Right hindlimb (tissue), 1 donor: ENCODE measurements at places on chromosomes 6 and 20.

- peak; percentile 41 for DNase-seq
Observed at GRCh38 chr20:34083137-34083536, 28.9 kb downstream of the EIF2S2 start.

- peak; percentile 31 for DNase-seq
Observed at GRCh38 chr20:5474646-5475550, 158.1 kb upstream of the PROKR2 start.

GRCh38 chr6:5937169-5937909 lies 69.4 kb downstream of the NRN1 start:
- DNase-seq: peak; percentile 59

- DNase-seq: no peak
Observed at GRCh38 chr20:9884061-9884460, 45.2 kb upstream of the PAK5 start.

GRCh38 chr6:129736105-129736504 lies 26.1 kb upstream of the ARHGAP18 start:
- no peak for DNase-seq

- no peak for DNase-seq
Observed at GRCh38 chr20:20752712-20753111, 40.3 kb upstream of the RALGAPA2 start.

GRCh38 chr6:137512757-137513605 lies 18.8 kb upstream of the OLIG3 start:
- no peak for DNase-seq

DNA sequence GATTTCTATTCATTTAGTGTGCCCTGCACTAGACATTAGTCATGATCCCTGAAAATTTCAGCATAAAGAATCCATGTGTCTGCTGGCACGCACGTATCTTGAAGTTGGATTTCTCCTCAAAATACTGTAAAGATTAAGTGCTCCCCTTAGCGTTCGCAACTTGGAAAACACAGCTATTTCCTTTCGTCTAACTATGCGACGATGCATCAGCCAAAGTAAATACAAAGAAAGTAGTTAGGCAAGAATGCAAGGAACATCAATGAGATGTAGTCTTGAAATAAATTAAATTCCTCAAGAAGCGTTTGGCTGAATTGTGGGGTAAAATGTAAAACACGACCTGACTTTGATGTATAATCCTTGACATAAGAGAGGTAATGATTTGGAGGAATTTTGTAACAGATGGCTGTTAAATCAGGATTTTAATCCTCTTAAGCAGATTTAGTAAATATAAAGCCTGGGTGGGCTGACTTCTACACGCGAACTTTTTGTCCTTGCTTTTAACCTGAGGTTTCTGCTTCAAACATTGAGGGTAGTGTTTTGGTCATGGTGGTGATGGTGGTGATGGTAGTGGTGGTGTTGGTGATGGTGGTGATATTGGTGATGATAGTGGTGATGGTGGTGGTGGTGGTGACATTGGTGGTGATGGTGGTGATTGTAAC lies 88.2 kb downstream of the FOXF2 start:
- no peak for DNase-seq

- DNase-seq: no peak
Observed at GRCh38 chr6:46411456-46412197, 79.6 kb downstream of the RCAN2 start.

DNA sequence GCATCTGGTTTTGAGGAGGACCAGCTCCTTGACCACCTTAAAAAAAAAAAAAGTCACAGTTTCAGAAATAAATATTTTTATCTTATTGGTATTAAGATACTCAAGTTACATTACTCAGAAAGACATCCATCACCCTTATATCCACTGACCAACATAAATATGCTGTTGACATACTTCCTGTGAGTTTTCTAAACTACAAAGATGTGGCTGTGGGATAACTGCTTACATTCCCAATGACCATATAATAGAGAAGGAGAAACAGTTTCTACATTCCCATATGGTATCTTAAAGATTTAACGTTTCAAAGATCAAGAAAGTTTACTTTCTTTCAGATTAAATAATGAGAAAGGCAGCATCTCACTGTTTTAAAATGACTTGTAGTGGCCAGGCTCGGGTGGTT lies 46.3 kb downstream of the TP53INP2 start:
- DNase-seq: no peak

GRCh38 chr6:48619771-48620170 lies 508.8 kb upstream of the PTCHD4 start:
- no peak for DNase-seq

DNA sequence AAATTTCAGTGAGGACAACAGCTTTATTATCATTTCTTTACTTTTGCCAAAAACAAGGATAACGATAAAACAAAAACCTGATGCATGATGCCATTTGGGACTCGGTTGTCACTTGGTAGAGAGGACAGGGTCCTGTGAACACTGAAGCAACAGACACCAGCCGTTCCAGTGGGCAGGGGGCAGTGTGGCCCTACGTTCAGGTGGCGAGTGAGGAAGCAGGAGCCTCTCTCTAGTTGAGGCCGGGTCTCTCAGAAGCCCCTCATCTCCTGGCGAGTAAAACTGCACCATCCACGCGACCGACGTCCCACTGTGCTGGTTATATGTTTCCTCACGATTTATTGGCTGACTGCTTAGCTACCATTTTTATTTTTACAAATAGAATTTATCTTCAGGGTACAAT lies 231.6 kb downstream of the THBS2 start:
- no peak for DNase-seq

DNA sequence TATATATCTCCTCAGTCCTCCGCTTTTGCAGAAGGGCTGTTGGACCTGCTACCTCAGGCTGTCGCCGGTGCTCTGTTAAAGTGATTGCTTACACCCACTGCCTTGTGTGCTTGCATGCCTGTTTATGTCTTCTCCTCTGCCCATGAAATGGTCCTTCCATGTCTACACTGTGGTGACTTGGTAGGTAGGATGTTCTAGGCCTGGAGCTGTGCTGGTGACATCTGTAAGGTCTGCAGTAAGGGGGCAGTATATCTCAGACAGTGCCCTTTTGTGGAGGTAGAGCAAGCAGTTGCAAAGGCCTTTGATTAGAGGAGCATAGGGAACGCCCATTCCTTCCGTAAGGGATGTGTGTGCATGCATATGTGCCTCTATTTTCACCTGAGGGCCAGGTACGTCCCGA lies 40.3 kb downstream of the VAPB start:
- DNase-seq: no peak

- DNase-seq: no peak
Observed at GRCh38 chr6:343960-344815, 47.4 kb upstream of the IRF4 start.

GRCh38 chr20:57676589-57677583 lies 32.9 kb downstream of the PMEPA1 start:
- no peak for DNase-seq

DNA sequence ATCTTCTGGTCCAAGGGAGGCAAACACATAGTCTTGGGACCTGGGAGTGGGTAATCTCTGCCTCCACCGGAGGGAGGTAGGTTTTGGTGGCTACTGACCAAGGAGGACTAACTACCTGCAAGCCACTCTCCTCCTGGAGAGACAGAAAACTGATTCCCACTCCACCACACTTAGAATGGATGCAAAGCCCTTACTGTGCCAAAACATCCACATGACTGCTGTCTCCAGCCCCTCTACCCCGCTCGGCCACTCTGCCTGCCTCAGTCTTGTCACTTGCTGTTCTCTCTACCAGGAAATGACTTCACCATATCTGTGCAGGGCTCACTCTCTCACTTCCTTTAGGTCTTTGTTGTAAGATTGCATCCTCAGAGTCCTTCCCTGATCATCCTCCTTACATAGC lies 129.5 kb upstream of the ARG1 start:
- no peak for DNase-seq

DNA sequence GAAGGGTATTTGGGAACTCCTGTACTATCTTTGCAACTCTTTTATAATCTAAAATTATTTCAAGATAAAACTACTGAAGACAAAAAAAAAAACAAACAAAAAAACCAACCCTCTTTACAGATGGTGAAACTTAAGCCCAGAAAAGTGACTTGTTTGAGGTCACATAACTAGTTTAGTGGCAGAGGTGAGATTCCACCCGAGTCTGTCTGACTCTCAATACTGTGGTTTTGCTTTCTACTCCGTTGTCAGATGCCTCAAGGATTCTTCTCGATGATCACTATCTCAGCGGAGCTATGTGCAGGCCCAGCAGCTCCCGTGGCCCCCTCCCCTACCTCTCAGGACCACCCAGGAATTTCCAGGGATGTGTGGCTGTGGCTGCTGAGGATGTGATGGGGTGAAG lies 36.1 kb upstream of the KCNB1 start:
- no peak for DNase-seq

DNA sequence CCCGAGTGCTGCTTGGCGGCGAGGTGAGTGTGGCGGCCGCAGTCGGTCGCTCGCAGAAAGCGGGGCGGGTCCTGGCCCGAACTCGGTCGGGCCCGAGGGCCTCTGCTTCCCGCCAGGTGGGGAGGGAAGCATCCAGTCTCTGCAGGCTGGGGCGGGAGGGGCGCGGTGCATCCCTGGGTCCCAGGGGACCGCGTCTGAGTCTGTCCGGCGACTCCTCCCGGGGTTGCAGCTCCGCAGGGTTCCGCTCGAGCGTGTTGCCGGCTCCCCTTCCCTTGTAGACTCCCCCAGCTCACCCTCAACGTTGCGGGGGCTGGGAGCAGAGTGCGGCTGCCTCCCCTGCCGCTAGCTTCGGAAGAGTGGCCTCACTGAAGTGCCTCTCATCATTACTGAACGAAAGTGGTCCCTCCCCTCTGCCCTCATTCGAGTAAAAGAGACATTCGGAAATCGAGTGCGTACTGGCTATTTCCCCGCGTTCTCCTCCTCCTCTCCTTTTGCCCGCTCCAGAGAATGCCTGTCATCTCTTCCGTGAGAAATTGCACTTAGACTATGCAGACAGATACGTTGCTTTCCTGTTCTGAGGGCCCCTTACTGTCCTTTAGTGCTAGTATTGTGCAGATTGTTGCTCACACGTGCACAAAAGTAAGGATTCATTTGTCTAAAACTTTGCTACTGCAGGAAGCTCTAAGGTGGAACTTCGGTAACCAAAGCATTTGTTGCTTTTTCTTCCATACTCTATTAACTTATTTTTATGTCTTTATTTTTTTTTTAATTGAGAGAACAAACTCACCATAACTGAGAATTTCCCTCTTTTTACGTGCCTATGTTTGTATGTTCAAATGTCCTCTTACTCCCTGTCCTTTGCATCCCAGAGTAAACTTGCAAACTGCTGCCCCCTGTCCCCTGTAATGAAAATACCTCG lies 751 bp downstream of the MAP3K4 start:
- peak; percentile 75 for DNase-seq

- no peak for DNase-seq
Observed at GRCh38 chr6:14423330-14423729, 305.8 kb downstream of the CD83 start.

DNA sequence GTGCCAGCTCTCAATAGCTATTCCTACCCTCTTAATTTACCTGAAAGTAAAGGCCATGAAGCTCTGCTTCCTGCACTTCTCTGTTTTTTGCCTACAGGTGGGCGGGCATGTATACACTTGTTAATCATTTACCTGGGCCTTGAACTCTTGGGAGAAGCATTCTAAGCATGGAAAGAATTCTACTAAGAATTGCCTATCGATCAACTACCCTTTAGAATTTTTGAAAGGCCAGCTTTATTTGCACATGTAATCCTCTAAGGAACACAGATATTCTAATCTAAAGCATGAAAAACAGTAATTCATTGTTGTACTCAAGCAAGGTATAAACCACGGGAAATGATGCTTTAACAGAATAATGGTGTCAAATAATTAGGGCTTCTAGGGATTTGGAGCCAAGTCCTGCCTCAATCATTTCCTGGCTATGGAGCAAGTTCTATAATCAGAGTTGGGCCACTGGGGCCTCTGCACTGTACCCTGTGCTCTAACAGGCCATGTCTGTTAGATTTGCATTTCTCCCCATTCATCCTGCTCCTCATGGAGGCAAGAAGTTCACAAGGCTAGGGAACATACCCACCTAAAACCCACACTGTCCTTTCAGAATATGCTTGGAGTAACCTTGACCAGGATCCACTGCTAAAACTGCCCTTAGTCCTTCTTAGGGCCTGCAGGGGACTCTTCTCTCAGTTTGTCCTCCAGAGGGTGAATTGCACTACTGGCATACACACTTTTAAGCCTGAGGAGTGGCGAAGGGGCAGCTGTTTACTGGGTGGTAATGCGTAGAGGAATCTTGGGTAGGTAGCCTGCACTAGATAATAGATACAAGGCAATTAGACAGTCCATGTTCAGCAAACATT lies 276.4 kb upstream of the JAG1 start:
- DNase-seq: no peak

- DNase-seq: no peak
Observed at GRCh38 chr6:84615113-84615850, 149.1 kb downstream of the TBX18 start.

DNA sequence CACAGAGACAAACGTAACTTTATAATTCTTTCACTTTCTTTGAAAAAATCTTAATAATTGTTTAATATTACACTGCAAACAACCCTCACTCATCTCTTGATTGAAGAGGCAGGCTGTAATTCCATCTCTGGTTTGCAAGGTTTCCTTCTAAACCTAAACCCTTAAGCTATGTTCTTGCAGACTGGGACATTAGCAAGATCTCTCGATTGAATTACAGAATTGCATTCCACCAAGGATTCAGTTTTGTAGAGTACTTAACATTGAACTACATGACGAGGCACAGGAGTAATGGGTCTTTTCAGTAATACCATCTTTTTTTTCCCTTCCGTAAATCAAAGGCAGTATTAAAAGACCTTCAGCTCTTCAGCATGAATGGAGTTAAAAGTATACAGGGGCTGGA lies 111.6 kb upstream of the EEF1E1 start:
- DNase-seq: no peak

DNA sequence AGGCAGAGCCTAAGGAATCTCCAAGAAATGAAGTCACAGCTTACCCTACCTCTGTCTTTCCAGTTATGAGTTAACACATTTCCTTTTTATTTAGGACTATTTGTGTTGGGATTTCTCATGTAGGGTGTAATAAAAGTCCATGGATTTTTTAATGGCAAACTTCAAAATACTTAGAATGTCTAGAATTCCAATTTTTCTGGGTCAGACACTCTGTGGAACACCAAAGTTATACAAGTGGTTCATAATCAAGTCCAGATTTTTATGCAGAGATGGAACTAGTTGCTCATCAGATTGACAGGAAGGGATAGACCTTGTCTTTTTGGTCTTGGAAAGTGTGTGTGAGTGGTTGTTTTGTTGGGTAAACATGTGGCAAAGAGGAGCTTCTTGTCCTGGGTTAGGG lies 303.5 kb upstream of the RNF24 start:
- DNase-seq: no peak

GRCh38 chr20:40547483-40548091 lies 141.4 kb downstream of the MAFB start:
- no peak for DNase-seq

- no peak for DNase-seq
Observed at GRCh38 chr20:24952376-24953208, 3.5 kb downstream of the CST7 start.
